Cortex of kidney (tissue), 1 donor: ENCODE measurements at places on chromosomes 12 and 14.

DNA sequence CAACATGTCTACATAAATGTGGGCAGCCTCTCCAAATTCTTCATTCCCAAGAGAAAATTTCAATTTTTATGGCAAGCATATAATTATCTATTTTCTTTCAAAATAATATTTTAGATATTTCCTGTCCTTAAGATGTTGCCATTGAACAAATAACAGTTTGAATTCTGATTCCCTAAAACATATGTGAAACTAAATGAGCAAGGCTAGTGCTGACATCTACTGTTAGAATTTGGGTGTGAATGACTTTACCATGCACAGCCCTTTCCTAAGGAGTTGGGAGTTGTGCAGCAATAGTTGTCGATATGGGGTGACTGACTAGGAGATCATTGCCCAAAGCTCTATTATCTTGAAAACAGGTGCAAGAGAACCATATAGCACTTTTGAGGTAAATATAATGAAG is 108.2 kb upstream of the SLC38A4 start:
- no peak for DNase-seq

DNA sequence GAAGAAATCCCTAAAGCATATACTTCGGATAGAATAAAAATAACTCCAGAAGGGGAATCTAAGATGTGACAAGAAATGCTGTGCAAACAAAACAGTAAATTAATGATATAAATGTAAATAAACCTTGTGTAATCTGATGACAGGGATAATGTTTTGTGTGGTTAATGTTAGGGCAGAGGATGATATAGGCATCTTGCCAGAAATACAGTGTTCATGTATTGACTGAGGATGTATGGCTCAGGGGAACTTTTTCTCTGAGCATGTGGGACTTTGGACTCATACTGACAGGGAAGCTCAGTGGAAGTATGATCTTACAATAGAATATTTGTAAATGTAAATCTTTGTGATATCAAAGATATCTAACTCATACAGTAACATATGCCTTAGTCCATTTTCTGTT is 420.2 kb downstream of the TMTC2 start:
- DNase-seq: no peak

GRCh38 chr14:77124345-77125280 is 17.0 kb downstream of the ZDHHC22 start:
- DNase-seq: no peak

DNA sequence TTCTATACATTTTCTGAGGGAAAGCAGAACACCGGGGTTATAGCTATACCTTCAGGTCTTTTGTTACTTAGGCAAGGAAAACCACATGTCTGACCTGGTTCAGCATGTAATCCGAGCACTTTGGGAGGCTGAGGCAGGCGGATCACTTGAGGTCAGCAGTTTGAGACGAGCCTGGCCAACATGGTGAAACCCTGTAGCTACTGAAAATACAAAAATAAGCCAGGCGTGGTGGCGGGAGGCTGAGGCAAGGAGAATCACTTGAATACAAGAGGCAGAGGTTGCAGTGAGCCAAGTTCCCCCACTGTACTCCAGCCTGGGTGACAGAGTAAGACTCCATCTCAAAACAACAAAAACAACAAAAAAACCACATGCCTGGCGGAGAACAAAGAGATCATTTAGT is 177.6 kb downstream of the ACSS3 start:
- no peak for DNase-seq

DNA sequence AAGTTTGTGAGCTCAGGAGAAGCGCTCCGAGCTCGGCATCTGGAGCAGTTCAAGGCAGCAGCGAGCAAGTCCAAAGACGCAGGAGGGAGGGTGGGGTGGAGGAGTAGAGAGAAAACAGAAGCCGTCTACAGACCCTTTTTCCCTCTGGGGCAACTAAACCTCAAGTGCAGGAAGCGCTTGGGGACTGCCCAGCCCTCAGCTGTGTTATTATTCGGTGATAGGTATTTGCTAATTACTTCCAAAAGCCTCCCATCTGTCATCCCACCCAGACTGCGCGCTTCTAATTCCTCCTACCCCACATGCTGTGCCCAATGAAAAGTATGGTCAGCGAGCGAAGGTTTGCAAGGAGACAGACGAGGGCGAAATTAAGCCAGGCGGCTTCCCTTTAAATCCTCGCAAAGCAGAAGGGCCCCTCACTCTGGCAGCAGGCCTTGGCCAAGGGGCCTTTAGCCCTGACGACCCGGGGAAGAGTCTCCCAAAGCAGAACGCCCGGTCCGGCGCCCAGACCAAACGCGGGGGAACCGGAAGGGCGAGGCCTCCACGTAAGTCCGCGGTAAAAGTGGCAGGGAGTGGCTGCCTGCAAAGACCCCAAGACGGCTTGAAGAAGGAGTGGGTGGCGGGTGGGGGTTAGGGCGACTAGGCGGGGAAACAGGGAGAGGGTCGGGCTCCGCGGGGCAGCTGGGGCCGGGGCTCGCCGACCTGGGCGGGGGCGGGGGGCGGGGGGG is 507 bp upstream of the CD9 start:
- DNase-seq: no peak

DNA sequence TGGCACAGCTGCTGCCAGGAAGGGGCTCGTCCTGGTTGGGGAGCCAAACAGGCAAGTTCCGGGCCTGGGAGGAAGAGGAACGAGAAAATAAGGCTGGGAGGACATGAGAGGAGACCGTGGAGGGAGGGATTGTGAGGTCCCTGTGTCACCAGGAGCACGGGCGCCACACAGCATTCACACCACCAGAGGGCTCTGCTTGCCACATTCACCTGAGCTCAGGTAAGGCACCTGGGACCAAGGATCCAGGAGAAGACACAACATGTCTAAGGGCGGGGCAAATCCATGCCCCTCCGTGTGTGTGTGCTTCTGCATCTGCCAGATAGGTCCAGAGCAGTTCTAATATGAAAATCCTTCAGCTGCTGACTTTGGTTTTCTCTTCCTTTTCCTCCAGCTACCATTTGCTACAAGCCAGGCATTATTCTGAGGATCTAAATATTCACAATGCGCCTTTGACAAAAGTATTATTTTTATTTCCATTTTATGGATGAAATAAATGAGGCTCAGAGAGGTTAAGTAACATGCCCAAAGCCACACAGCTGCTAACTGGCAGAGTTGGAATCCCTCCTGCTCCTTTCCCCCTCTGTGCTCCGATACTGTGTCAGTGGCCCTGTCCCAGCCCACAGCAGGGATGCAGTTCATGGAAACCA is 14.6 kb downstream of the RAPGEF3 start:
- no peak for DNase-seq

GRCh38 chr14:93008381-93008780 is 85.4 kb downstream of the CHGA start:
- DNase-seq: no peak

GRCh38 chr12:65823513-65824375 is 539 bp upstream of the HMGA2 start:
- no peak for DNase-seq

GRCh38 chr12:93191423-93191822 is 186.3 kb upstream of the NUDT4 start:
- no peak for DNase-seq

- DNase-seq: no peak
Observed at GRCh38 chr14:33943096-33943883, 7.6 kb downstream of the EGLN3 start.

DNA sequence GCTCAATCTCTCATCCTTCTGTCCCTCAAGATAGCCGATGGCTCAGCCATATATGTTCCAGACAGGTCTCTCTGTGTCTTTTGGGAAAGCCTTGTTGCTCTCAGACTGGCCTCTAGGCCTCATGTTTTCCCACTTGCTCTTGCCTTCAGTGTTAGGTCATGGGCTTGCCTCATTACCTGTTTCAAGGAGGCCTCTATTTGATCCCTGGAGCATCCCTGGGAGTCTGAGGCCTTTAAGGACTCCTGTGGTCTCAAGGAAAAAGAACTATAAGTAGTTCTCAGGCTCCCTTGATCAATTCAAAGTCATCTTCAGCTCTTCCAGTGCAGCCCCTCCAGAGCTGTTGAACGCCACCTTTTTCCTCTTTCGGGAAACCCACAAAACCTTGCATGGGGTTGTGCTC is 47.9 kb downstream of the NTF3 start:
- no peak for DNase-seq

- DNase-seq: no peak
Observed at GRCh38 chr14:76929927-76930326, 98.6 kb downstream of the IRF2BPL start.

DNA sequence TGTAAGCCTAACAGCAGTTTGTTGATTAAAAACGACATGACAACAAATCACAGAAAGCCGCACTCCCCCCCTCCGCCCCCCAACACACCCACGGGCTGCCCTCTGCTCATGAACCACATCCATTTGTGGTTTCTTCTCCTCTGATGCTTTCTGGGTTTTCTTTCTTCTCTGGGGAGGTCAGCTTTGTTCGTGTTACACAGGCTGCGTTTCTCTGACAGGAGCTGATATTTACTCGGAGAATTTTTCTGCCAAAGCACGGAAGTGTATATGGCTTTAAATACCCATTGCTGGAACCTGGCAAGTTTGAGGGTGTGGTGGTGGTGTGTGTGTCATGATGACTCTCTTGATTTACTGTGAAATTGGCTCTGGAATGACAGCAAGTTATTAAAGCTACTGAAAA is 883.7 kb upstream of the TMEM132C start:
- DNase-seq: no peak

DNA sequence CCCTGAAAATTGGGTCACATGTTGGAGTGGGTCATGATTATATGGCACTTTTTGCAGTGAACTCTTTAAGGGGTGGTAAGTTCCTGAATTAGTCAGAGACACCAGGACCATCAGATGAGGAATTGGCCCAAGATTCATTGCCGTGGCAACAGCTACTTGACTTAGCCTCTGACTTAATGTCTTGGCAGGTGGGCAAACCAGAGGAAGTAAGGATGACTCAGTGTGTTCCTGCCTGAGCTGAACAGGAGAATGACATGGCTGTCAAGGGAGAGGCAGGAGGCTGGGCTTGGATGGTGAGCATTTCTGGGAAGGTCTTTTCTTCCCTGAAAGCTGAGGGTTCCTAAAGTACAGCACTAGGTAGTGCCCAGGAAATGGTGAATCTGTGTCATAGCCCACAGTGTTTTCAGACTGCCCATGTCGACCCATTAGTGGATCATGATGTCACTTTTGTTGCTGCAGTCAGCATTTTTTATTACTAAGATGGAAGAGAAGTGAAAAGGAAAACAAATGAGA is 170.1 kb upstream of the PWP1 start:
- no peak for DNase-seq

DNA sequence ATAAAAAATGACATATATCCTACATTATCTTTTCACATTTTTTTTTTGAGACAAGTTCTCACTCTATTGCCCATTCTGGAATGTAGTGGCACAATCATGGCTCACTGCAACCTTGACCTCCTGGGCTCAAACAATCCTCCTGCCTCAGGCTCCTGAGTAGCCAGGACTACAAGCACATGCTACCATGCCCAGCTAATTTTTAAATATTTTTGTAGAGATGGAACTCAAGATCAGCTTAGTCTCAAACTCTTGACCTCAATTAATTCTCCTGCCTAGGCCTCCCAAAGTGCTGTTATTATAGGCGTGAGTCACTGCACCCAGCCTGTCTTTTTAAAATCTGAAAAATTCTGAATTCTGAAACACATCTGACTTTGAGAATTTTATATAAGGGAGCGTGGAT is 241.9 kb upstream of the DCN start:
- no peak for DNase-seq

DNA sequence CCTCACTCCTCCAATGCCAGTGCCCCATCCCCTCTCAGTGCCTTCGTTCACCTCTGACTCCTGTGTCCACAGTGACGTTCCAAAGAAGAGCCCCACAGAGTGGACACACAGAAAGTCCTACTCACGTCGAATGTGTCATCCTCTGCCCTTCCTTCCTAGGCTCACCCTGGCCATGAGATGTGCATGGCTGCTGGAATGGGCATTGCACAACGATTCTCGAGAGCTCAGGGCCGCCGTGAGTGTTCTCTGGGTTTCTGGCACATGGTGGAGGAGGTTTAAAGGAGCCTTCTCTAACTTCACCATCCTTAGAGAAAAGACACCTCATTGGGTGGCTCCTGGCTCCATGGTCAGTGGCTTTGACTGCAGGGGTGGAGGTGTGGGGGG is 12.8 kb upstream of the CEP170B start:
- DNase-seq: no peak

GRCh38 chr14:75972801-75973421 is 8.9 kb downstream of the TGFB3 start:
- DNase-seq: no peak

GRCh38 chr12:10102322-10102721 is 3.5 kb upstream of the CLEC1A start:
- no peak for DNase-seq

- DNase-seq: no peak
Observed at GRCh38 chr12:103901518-103902173, 28.6 kb upstream of the HSP90B1 start.

DNA sequence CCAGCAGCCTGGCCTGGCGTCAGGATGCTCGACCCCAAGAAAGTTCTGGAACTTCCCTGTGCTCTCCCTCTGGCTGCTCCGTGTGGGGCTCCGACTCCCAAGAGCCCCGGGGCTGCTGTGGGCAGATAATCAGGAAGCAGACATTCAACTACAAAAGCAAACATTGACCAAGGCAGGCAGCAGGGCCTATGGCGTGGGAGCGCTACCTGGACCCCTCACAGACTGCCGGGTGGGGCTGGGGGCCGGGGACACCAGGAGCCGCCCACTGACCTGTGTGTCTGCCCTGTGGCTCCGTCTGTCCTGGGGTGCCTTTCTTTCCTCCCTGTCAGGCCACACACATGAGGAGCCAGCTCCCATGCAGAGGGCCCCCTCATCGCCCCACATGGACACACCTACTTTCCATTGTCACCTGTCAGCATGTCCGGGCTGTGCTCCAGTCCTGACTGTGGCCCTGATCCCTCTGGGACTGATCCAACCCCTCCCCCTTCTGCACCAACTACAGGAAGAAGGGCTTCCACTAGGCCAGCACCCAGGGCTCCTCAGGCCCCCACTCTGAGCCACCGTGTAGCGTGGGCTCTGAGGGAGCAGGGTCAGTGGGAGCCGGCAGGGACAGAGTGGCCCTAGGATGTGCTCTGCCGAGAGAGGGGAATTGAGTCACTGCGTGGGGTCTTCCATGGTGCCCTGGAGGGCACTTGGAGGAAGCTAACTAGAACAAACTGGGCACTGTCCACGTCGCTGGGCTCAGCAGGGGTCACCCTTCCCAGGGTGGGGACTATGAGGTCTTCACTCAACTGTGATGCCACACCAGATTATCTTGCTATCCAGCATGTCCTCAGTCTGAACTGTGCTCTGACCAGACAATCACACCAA is 215.4 kb upstream of the C14orf180 start:
- DNase-seq: no peak

DNA sequence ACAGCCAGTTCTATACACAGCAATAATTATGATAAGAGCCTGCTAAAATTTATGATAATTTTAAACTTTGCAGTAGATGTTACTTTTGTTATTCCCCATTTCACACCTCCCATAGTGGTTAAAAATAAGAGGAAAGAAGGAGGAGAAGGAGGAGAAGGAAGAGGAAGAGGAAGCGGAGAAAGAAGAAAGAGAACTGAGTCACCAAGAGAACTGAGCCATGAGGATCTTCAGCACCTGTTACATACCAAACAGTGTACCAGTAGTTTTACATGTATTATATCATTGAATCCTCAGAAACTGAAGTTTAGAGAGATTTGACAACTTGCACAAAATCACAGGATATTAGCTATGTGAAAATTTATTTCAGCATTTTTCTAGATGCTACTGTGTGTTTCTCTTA is 3.9 kb downstream of the CD163 start:
- DNase-seq: no peak

- no peak for DNase-seq
Observed at GRCh38 chr14:24820616-24821015, 186.6 kb upstream of the GZMB start.

- no peak for DNase-seq
Observed at GRCh38 chr14:93100100-93100499, 15.6 kb downstream of the ITPK1 start.

- no peak for DNase-seq
Observed at GRCh38 chr12:44526655-44527182, 349.4 kb downstream of the NELL2 start.
